Stimulated activated effector memory CD8-positive, alpha-beta T cell treated with anti-CD3 and anti-CD28 coated beads, Interleukin-12 subunit alpha, Interleukin-12 subunit beta, amount 100 ng/mL, for 72 hours (primary cell): ENCODE measurements at places on chromosomes 6 and 20.

GRCh38 chr20:57395111-57395966, 4.1 kb downstream of the RBM38 start:
- no peak for DNase-seq

GRCh38 chr6:46407246-46407645, 84.0 kb downstream of the RCAN2 start:
- DNase-seq, result no peak

GRCh38 chr6:43219814-43220213, 9.5 kb downstream of the DNPH1 start:
- no peak for DNase-seq

DNA sequence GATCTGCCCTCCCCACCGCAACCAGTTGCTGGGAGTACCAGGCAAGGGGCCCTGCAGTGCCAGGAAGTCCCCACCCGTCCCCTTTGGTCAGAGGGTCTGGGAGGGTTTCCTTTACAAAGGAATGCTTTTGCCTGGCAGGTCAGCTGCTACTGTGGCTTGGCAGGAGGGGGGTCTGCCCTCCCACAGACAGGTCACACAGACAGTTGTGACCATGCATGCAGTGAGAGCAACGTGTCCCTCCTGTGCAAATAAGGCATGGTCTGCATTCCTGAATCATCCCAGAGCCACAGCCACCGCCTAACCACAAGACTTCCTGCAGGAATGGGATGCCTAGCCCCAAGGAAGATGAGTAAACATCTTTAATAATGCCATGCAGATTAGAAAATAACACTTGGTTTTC, 439 bp upstream of the F13A1 start:
- no peak for DNase-seq

DNA sequence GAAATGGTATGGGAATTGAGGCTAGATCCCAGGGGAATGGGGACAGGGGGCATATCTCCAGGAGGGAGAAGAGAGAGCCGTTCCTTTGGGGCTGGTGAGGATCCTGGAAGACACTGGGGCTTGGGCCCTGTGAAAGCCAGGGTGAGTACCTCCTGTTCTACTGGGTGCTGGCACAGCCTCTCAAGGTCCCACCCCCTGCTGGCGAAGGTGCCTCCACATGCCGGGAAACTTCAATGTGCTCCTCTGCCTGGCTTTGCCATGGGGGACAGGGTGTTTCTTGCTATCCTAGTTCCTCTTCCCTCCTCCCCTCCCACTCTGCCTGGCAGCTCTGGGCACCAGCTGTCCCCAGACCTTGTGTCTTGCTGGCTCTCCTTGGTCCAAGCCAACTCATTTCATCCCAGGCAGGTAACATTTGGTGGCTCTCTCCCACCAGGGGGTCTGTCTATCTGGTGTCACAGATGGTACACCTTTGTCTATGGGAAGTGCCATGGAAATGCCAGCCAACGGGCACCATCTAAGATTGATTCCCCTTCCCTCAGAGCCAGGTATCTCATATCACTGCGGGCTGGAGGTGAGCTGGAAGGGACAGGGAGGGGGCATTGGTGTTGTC, 56.8 kb downstream of the MDGA1 start:
- DNase-seq, result no peak
